ENCODE measurements at places on chromosomes 16 and 17.

GRCh38 chr17:82004517-82005455, 17.9 kb downstream of the CENPX start:
- DNase-seq, result no peak

DNA sequence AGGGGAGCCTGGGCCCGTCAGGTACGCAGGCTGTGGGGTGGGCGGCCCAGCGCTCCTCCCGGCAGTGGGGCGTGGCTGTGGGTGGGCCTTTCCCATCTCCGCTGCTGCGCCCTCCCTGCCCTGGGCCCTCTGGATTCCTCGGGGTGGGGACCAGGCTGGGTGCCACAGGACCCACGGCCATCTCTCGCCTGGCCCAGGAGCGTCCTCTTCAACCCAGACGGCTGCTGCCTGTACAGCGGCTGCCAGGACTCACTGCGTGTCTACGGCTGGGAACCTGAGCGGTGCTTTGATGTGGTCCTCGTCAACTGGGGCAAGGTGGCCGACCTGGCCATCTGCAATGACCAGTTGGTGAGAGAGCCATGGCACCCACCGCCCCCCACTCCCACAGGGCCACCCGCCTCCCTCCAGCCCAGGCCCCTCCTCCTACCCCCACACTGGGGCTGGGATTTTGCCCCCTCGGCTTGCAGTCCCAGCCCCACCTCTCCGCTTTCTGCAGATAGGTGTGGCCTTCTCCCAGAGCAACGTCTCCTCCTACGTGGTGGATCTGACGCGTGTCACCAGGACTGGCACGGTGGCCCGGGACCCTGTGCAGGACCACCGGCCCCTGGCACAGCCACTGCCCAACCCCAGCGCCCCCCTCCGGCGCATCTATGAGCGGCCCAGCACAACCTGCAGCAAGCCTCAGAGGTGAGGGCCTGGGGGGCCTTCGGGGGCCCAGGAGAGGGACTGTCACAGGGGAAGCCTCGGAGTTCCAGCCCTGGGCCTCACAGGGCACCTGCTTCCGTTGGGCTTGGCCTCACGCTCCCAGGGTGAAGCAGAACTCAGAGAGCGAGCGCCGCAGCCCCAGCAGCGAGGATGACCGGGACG, 17.2 kb downstream of the KATNB1 start:
- DNase-seq, result no peak

- no peak for DNase-seq
These were observed 149.3 kb downstream of the CLEC16A start for GRCh38 chr16:11093572-11094074.

GRCh38 chr17:48456589-48456988, 26.6 kb upstream of the SKAP1 start:
- no peak for DNase-seq

DNA sequence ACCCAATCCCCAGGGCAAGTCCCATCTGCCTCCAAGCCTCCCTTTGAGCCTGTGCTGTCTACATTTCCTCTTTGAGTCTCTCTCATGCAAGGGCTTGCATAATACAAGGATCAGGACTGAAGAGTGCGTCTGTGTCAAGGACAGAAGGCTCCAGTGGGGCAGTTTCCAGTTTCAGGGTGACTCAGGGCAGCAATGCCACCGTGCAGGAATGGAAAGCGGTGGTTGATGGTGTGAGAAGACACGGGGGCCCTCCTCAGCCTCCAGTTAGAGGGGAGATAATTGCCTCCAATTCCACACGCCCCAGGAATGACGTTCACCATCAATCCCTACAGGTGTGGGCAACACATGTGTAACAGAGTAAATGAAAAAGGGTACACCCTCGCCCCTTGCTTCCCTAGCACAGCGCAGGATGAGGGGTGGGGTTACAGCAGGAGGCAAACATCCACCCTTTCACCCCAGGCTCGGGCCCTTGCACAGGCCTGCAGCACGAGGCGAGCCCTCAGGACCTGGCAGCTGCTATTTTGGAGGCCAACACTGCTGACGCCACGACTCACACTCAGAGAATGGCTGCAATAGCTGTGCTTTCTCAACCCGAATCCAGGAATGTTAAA, 24.8 kb upstream of the SLC25A19 start:
- no peak for DNase-seq

GRCh38 chr16:72876221-72876620, 171.7 kb downstream of the ZFHX3 start:
- no peak for DNase-seq

DNA sequence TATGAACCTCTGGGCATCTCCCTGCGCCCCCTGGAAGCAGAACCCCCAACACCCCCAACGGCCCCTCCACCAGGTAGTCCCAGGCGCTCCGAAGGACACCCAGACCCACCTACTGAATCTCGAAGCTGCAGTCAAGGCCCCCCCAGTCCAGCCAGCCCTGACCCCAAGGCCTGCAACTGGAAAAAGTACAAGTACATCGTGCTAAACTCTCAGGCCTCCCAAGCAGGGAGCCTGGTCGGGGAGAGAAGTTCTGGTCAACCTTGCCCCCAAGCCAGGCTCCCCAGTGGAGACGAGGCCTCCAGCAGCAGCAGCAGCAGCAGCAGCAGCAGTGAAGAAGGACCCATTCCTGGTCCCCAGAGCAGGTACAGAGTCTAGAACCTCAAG, 1.5 kb downstream of the BCL6B start:
- no peak for DNase-seq

DNA sequence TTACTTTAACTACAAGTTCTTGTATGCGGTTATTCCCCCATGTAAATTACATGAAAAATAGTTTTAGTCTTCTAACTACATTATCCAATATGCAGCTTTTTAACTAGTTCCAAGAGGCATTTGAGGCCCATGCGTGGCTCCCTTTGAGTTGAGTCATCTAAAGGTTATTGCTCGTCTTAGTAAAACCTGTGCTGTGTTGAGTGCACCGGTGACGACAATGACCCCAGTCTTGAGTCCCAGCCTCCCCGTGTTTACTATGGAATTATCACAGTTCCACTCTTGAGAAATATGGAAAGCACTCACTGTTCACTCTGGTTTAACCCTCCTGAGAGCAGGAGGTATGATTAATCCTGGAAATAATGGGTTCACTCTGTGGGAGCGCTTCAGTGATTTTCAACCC, 119.2 kb downstream of the PITPNC1 start:
- no peak for DNase-seq

DNA sequence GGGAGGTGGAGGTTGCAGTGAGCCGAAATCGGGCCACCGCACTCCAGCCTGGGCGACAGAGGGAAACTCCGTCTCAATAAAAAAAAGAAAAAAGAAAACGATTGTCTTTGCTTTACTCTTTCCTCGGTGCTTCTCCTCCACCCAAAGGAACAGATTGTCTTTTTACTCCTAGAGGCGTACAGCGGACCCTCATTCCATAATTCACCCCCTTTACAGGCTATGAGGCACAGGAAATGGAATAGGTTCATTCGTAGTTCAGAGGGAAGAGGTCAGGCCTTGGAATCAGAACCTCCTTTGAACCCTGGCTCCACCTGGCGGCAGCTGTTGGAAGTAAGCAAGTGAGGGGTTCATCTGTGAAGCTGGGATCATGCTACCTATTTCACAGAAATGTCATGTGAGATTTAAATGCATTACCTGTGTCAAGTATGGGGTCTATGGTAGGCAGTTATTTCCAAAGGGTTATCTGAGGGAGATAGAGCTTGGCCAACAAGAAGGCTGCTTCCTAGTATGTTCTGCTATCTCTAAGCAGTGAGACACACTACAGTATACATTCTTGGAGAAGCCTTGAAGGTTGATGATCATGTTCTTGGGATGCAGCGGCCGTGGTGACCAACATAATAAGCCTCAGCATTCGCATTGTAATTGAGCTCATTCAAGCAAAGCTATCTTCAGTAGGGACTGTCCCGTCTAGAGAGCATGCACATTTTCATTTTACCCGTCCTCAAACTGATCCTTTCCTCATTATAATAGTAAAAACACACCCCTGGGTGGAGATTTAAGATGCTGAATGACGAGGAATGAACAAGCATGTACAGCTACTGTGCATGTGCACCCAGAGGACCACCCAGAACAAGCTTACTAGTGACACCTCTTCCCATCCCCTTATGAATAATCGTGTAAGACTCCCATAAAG, 18.7 kb upstream of the ZNF689 start:
- peak; percentile 83 for DNase-seq
